ENCODE measurements at places on chromosomes 2 and 18.

DNA sequence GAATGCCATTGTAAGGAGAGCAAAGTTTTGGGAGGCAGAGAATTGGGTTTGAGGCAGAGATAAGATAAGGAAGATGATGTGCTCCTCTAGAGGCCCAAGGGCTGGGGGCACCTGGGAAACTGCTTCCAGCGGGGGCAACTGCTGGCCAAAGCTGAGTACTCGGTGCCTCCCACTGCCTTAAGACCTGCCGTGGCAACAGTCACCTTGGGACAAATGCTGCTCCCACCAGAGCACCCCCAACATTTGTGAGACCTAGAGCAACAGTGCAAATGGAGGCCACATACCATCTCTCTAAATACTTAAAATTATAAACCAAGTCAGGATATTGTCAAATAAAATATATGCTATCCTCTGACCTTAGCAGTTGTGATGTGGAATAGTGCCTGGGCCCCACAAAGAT, 127.1 kb downstream of the CAPN13 start:
- DNase-seq = no peak

DNA sequence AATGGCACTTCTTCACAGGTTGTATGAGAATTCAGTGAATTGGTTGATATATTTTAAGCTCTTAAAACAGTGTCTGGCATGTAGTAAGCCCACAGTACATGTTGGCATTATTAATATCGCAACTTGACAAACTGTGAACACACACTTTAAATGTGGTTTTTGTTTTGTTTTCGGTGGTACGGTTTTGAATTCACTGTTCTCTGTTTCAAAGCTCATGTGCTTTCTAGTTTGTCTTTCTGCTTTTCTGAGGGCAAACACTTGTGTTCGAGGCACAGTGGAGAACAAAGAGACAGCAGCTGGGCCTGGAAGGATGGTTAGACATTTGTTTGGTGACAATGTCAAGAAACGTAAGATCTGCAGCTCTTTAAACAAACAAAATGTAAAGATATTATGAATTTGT, 276.5 kb upstream of the MC4R start:
- DNase-seq = no peak

DNA sequence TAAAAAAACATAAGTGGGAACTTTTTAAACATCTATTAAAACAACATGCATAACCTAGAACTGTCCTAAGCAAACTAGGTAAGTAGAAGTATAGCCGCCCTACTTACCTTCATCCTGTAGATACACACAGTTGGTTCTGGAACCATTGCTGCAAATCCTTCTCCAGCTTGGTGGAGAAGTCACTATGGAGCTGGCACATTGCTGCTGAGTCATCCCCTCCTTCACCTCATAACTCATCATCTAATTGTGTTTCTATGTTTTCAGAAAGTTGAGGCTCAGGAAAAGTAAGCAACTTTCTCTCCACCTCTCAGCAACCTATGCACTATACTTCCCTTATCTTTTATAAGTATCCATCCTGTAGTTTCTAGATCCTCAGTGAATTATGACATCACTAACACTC, 269.8 kb upstream of the MMADHC start:
- no peak for DNase-seq

DNA sequence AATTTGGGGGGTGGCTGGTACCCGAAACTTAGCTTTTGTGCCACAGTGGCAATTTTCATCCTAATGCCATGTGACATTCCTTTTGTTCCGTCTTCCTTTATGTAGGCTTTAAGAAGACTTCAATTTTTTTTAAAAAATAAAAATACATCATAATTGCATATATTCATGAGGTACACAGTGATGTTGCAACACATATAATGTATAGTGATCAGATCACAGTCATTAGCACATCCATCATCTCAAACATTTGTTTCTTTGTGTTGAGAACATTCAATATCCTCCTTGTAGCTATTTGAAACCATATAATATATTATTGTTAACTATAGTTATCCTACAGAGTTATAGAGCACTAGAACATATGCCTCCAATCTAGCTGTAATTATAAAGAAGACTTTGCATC, 6.0 kb upstream of the CLIP4 start:
- no peak for DNase-seq

DNA sequence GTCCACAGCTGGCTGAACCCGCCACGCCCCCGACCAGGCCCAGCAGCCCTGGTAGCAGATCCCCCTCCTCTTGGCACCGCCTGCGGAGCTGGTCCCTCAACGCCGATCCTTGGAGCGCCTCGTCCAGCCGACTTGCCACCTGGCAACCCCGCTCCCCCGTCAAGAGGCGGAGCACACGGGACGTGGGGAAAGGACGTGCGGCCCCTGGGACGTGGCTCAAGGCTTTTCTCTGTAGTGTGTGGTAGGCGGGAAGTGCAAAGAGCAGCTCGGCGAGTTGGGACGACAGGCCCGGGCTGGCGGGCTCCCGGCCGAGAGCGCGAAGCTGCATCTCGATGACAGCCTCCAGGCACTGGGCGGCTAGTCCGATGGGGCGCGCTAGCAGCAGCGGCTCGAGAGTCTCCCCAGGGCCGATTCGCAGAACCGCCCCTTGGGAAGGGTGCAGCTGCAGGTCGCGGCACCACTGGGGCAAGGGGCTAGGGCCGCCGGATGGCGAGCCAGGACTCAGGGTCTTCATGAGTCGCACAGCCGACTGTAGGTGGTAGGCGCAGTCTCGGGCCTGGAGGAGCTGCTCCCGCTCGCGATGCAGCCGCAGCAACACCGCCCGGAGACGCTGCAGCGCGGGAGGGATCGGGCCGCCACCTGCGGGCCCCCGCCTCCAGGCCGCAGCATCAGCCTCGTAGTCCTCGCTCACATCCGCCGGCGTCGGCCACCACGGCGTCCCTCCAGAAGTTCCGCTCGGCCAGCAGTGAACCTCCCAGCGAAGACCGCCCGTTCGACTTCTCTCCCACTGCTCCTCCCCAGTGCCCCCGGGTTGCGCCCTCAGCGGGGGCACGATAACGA, 617 bp downstream of the CCDC142 start:
- DNase-seq = no peak

- DNase-seq = no peak
Observed at GRCh38 chr2:99431587-99432275, 58.1 kb downstream of the REV1 start.

DNA sequence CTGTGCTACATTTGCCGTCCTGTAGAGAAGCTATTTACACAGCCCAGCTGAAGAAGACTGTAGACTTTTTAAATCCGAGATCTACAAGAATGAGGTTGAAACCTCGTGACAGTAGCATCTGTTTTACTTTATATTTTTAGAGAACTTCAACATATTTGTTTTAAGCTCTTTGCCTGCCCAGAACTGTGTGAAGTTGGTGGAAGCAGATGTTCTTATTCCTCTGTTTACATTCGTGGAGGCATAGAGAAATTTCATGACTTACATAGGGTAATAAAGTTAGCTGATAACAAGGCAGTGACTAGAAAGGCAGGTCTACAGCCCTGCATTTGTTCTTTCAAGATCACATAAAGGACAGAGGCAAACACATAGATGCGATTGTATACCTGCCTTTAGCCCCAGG, 47.0 kb upstream of the MAP3K20 start:
- DNase-seq = no peak

GRCh38 chr2:102499558-102499957, 26.5 kb downstream of the SLC9A4 start:
- no peak for DNase-seq

DNA sequence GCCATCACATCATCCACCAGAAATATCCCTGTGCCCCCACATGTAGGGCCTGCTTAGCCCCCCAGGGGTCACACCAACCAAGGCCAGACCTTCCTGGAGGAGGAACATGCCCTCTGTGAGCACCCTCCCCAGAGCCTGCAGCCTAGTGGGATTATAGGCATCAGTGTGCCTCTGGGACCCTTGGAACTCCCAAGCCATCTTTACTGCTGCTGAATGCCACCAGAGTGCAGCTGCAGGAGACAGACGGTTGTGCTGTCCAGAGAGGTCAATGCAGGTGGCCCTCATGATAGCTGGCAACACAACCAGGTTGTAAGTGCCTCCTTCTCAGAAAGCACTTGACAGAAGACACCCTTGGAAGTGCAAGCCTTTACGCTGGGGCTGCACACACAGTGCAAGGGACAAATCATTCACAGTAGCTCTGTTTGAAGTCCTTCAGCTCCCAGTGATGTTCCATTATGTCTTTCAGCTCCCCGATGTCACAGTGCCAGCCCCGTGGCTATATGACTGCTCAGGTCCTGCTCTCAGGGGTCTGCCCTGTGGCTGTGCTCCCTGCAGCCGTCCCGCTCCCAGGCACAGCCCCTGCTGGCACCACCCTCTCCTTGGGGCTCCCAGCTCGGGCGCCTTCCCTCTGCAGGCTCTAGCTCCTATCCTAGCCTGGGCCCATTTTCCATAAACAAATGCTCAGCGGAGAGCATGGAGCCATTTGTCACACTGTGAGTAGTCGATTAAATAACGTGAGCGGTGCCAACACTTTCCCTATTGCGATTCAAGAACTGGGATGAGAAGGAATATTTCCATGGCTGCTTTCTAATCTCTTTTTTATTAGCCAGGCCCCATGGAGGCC, 65.1 kb downstream of the EDAR start:
- DNase-seq = no peak

GRCh38 chr2:237487496-237487895, 445 bp downstream of the MLPH start:
- DNase-seq = no peak

GRCh38 chr2:56523816-56524215, 340.0 kb downstream of the CCDC85A start:
- DNase-seq = no peak

DNA sequence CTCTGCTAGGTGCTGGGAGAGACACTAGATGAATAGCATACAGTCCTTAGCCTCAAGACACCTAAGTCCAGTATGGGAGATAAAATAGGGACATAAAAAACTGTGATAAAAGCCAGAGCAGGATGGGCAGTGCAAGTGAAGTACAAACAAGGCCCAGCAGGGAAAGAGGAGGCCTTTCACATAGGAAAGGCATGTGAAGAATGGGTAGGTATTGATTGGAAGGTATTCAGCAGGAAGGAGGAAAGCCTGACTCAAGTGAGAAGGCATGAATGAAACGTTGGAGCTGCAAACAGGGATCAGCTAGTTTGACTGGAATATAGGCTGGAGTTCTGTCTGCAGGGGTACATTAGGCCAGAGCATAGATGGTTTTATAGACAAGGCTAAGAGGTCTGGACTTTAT, 11.0 kb upstream of the CXCR4 start:
- no peak for DNase-seq

GRCh38 chr2:21379140-21379539, 255.4 kb downstream of the TDRD15 start:
- DNase-seq = no peak

GRCh38 chr2:137706786-137707613, 257.3 kb upstream of the HNMT start:
- no peak for DNase-seq

DNA sequence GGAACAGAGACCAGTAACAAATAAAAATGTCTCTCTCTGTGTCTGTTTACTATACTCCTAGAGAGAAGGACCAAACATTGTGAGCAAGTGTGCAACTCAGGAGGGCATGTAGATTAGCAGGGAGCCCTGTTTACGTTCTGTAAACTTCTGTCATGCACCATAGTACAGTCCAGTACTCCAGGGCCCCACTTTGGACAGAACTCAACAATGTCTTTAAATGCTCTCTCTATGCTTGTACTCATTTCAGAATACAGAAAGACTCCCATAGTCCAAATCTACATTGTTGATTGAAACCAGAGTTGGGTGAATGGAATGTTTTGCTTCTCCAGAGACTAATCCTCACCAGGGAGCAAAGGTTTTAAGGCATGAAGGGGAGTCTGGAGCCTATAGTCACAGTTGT, 934.8 kb downstream of the NRXN1 start:
- DNase-seq = no peak

DNA sequence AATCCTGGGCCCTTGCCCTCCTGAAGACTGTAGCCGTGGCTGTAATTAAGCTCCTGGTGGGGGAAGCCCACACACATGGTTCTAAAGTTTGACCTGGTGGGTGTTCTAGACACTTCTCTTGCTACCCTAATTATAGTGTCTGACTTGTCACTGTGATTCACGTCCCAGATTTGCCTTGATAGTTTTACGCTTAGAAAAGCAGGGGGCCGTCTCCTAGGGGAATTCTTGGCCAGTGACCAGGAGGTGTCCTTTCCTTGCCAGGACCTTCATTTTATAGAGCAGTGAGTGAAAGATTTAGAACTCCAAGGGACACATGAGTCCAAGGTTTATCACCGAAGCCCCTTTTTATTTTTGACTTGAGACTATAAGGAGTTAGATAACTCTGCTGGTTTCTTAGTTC, 9.0 kb downstream of the TMEM214 start:
- DNase-seq = no peak

- no peak for DNase-seq
Observed at GRCh38 chr2:172198908-172199307, 96.2 kb upstream of the DLX2 start.

- DNase-seq = no peak
Observed at GRCh38 chr2:40101131-40101575, 322.1 kb upstream of the THUMPD2 start.

GRCh38 chr2:44535376-44535775, 173.6 kb downstream of the CAMKMT start:
- no peak for DNase-seq

DNA sequence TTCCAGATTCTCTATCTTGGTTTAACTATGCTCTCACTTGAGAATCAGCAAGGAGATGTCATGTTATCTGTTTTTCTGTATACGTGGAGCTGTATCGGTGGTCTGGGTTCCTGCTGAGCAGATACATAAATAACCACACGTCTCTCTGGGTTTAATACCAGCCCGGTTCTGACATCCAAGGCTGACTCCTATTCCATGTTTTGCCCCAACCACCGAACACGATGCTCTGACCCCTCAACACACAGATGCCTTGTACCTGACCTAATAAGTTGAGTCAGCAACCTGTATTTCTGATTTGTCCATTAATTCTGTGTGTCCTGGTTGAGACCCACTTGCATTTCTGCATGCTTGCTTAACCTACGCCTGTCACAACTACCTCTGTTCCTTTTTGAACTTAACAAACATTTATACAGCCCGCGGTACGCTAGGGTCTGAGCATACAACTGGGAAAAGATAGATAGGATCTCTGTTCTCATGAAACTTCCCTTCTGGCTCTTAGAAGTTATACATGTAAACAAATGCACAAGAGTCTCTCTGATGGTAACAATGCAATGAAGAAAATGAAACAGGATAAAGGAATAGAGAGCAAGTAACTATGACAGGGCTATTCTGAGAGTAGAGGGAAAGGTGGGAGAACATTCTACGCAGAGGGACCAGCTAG, 480.4 kb downstream of the PARD3B start:
- DNase-seq = no peak

DNA sequence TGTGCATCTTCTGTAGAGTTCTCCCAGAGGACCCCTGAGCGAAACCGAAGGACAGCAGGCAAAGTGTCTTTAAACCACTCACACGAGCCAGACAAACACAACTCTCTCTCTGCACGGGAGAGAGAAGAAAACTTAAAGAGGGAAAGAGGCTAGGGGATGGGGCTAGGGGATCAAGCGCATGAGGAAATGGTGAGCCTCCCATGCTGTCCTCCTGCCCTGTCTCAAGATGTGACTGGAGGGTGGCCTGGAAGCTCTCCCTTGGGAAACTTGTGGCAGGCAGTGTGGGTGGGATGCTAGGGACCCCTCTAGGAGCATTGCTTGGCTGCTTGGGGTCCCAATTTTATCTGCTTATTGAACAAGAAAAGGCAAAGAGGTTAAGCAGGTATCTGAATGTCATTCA, 44.5 kb downstream of the CYP26B1 start:
- DNase-seq = no peak

GRCh38 chr2:176104316-176105077, 2.6 kb upstream of the HOXD11 start:
- DNase-seq = no peak

Data from activated CD8-positive, alpha-beta memory T cell treated with anti-CD3 and anti-CD28 coated beads for 4 hours (primary cell).